ENCODE measurements at places on chromosomes 1 and 21.

DNA sequence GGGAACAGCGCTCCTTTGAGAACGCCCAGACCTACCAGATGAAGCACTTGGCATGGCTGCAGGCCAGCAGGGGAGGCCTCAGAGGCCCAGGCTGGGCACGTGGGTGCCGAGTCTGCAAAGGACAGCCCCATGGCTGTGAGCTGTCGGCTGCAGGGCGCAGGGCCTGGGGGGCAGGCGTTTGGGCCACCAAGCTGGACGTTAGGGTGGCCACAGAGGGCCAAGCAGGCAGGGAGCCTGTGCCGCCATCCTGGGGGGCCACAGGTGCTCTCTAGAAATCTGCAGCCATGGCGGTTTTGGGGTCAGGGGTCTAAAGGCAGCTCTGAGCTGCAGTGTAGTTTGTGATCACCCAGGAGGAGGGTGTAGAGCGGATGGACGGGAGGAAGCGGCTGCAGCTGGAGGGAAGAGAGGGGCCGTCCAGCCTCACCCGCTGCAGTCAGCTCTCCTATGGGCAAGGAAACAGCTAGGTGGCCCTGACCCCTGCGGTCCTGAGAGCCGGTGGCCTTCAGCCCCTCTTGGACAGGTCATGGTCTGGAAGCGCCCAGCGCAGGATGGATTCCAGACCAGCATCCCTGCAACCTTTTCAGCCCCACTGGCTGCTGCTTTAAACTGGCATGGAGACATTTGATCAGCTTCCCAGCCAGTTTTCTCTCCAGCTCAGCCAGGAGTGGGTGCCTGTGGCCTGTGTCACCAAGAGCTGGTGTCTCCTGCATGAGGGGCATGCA, 11.0 kb downstream of the IBA57 start:
- DNase-seq: no peak

DNA sequence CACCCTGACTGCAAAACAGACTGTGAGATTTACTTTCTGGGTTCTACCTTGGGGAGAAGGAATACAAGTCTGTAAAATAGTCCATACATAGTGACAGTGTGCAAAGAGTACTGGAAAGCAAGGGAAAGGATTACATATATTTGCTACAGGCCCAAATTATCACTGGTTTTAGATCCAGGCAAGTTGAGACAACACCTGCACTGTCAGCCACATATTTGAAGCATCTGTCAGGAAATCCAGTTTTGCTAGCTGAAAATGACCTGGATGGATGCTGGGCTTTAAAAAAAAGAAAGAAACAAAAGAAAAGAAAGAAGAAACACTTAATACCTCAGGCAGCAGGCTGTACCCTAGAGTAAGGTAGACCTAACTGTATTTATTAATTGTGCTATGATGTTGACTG, 23.9 kb upstream of the SPRR2G start:
- DNase-seq: no peak

DNA sequence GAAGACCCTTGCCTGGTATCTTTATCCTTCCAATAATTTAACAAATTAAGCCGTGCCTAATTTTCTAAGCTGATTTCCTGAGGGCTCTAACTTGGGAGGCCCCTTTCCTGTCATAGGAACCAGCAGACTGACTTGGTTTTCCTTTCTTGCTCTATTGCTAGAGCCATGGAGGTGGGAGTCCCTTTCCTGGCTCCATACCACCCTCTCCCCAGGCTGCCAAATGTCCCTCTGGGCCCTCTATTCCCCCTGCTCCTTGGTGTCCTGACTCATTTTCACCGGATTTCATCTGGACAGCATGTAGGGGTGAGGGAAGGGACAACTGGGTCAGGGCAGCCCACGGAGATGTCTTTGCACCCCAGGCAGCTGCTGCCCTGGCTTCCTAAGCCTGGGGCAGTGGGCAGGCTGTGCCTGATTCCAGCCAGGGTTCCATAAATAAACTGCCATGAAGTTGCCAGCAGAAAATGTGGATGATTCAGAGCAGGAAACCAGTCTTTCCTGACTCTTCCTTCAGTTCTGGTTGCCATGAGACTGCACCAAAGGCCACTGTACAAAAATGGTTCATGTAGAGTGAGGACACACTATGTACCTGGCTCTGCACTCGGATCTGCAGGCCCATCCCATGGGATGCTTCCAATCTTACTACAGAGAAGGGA, 38.0 kb upstream of the SERBP1 start:
- no peak for DNase-seq

- no peak for DNase-seq
Observed at GRCh38 chr1:200206761-200207160, 179.3 kb downstream of the NR5A2 start.

Data from stimulated activated CD4-positive, alpha-beta T cell treated with anti-CD3 and anti-CD28 coated beads, Interleukin-2, amount 100 ng/mL, for 48 hours (primary cell).